Activated CD4-positive, alpha-beta memory T cell treated with anti-CD3 and anti-CD28 coated beads, Interleukin-2, amount 10 ng/mL, durations not matched to agents 7 days and 5 days (primary cell): ENCODE measurements at places on chromosomes 5 and 9.

DNA sequence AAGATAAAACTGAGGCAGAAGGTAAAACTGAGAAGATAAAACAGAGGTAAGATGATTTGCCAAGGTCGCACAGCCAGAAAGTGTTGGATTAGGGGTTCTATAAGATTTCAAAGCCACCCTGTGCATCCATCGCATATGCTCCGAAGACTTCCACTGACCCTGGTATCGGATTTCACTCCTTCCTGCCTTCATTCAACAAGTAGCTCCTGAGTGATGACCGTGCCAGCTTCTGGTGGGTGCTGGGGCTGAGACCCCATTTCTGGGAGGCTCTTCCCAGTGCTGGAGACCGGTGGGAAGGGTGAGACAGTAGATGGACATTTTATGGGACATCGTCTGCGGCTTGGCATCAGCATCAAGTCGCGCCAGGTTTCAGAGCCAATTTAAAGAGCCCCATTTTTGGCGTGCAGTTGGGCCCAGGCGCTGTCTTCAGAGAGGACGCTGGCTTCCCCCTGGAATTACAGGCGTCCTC lies 53.7 kb upstream of the DAB2IP start:
- DNase-seq = no peak
- peaks cover 4% of the 10 kb centered on the region for H3K4me1 ChIP-seq
- H3K27me3 ChIP-seq = peaks cover 45% of the 10 kb centered on the region

- no peaks in the 10 kb centered on the region for H3K36me3 ChIP-seq
- no peaks in the 10 kb centered on the region for H3K4me1 ChIP-seq
Measured at GRCh38 chr9:108196332-108197007, 659.3 kb downstream of the ACTL7B start.

- no peaks in the 10 kb centered on the region for H3K36me3 ChIP-seq
- H3K27ac ChIP-seq = no peak overlapping the region
- no peak overlapping the region for H3K4me3 ChIP-seq
- H3K27me3 ChIP-seq = no peaks in the 10 kb centered on the region
Measured at GRCh38 chr9:16282216-16282615, 588.3 kb downstream of the BNC2 start.

- H3K36me3 ChIP-seq = no peaks in the 10 kb centered on the region
- no peak overlapping the region for H3K4me3 ChIP-seq
- DNase-seq = no peak
- peaks cover 40% of the 10 kb centered on the region for H3K27me3 ChIP-seq
Measured at GRCh38 chr9:124663046-124663961, 107.8 kb downstream of the NR6A1 start.

DNA sequence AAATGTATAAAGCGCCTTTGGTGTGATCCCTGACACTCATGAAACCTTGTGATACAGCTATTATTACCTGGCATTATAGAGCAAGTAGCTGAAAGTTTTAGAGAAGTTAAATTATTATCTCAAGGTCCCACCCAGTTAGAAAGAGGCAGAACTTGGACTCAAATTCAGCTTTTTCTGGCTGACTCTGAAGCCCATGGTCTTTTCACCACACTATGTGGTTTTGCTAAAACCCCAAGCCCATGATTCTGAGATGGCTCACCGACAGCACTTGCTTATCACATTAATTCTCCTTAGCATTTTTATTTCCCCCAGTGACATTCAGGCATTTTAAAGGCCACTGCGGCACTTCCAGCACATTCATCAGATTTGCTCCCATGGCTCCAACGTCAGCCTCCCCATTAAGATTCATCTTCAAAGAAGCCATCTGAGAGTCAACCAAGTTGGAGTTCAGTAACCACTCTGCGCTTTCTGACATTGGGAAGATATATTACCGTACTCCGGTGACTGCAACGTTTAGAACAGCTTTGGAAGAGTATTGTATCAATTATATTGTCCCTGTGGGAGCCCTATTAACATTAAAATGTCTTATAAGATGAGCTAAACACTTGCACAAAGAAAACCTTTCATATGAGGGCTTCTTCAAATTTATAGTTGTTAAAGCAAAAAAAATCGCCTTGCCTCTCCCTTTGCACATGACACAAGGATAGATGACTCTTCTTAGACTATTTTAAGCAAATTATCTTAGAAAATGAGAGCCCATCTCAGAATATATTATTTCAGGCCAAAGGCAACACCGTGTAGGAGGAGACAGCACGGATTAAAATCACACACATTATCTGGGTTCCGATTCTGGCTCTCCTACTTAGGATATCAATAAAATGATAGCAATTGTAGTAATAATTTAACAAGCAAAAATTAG lies 638.1 kb downstream of the ACTL7B start:
- no peak overlapping the region for H3K27ac ChIP-seq
- no peaks in the 10 kb centered on the region for H3K27me3 ChIP-seq
- DNase-seq = no peak
- no peak overlapping the region for H3K4me3 ChIP-seq
- H3K36me3 ChIP-seq = no peaks in the 10 kb centered on the region
- no peaks in the 10 kb centered on the region for H3K4me1 ChIP-seq
